Activated T-cell treated with anti-CD3 and anti-CD28 coated beads, Interleukin-2, amount 50 U/mL, for 72 hours (primary cell): ENCODE measurements at places on chromosomes 6 and 20. TPM values are rescaled to one million over a fixed set of nuclear protein-coding genes. Genes with fewer than 3 reads are reported as not detected.

The SIRPB2 gene
- total RNA-seq = not detected

The LAMP5 gene
- total RNA-seq = not detected

The ZFP64 gene
- 11.6 TPM for total RNA-seq

The BAG2 gene
- 5.8 TPM for total RNA-seq

- H3K27me3 ChIP-seq = no peaks in the 10 kb centered on the region
- DNase-seq = no peak
Observed at GRCh38 chr6:69027861-69028260, 392.8 kb downstream of the ADGRB3 start.

- peak overlapping the region; percentile 10 for H3K27ac ChIP-seq
- peaks cover 50% of the 10 kb centered on the region for H3K36me3 ChIP-seq
- no peak for DNase-seq
Observed at GRCh38 chr6:157911786-157912185, 69.9 kb upstream of the SYNJ2 start.

DNA sequence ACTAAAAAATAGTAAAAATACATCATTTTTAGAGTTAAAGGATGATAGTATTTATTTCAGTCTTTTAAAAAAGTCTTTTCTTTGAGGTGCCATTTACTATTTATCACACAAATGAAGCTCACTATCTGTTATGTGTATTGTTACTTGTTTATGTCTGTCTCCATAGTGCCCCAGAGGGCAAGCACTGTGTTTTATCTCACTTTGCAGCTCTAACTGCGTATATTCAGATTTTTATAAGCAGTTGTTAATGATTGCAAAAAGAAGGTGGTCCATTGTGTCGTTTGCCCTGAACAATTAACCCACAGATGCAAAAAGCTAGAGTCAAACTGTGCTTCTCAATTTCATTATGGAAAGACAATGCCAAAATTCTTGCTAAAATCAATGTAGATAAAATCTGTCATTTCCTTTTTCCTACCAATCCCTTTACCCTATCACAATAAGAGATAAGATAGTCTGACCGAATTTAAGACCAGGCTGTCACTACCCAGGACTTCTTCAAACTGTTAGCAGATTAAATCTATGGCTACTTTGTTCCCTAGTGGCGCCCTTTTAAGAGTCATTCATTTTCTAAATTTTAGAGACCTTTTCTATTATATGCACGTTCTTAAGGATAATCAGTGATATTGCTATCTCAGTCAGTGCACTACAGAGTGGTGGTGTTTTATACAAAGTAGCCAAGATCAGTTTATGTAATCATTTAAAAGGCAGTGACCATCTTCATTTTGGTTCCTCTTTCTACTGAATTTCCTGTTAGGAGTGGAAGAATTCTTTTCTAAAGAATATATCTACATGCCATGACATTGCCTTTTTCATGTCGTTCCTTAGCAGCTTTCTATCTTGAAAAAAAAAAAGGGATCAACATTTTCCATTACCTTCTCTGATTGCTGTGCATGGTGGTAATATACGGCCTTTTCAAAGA is 133.1 kb upstream of the PRDM1 start:
- H3K4me1 ChIP-seq = peaks cover 8% of the 10 kb centered on the region
- no peak for DNase-seq
- no peaks in the 10 kb centered on the region for H3K36me3 ChIP-seq
- peaks cover 10% of the 10 kb centered on the region for H3K27me3 ChIP-seq
- H3K4me3 ChIP-seq = no peak overlapping the region

DNA sequence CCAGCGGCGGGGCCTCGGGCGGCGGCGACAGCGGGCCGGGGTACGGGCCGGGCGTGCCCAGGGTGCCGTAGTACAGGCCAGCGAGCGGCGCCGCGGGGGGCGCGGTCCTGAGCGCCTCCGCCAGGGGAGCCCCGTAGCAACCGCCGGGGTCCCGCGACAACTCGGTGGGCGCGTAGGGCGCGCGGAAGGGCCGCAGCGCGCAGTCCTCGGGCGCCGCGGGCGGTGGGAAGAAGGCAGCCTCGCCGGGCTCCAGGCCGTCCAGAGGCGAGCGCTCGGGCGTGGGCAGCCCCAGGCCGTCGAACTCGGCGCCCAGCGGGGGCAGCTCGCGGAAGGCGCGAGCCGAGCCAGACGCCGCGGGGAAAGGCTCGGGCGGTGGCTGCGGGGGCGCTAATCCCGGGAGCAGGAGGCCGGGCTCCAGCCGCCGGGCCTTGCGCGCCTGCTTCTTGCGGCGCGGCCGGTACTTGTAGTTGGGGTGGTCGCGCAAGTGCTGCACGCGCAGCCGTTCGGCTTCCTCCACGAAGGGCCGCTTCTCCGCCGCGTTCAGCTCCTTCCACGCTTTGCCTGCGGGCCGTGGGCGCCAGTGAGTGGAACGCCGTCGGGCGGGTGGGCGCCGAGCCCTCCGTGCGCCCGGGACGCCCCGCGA is 916 bp downstream of the SOX18 start:
- H3K27me3 ChIP-seq = peaks cover 33% of the 10 kb centered on the region
- H3K36me3 ChIP-seq = no peaks in the 10 kb centered on the region
- H3K4me3 ChIP-seq = no peak overlapping the region
- peaks cover 4% of the 10 kb centered on the region for H3K4me1 ChIP-seq
- H3K27ac ChIP-seq = no peak overlapping the region

DNA sequence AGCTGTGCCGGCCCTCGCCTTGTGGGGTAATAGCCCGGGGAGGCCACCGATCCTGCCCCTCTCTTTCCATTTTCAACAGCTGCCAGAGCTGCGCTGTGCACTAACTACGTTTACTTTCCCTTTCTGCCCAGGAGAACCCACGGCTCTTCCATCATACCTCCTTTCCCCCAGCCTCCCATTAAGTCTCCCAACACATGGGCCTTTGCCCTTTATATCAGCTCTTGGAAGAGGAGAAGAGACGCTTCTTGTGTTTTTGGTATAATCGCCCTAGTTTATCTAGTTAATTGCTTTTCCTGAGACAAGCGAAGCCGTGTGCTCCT is 637 bp downstream of the UBR2 start:
- no peaks in the 10 kb centered on the region for H3K27me3 ChIP-seq
- H3K36me3 ChIP-seq = peaks cover 10% of the 10 kb centered on the region
- H3K27ac ChIP-seq = peak overlapping the region; percentile 53
- H3K4me1 ChIP-seq = peaks cover 47% of the 10 kb centered on the region
- DNase-seq = no peak

DNA sequence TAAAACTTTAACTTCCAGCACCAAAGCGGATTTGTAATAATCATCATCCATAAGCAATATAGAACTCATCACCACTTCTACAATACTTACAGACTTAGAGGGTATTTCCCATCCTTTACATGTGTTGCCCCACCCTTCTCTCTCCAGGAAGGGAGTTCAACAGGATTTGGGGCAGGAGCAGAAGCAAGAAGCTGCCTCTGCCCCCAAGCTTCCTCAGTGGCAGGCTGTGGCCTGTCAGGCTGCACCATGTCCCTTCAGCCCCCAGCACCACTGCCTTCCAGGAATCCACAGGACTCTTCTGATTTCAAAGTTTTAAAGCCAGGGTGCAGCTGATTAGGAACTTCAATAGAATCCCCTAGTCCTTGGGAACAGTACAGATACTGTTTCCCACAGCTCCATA is 36.7 kb upstream of the MCM9 start:
- peaks cover 3% of the 10 kb centered on the region for H3K36me3 ChIP-seq
- DNase-seq = no peak
- no peaks in the 10 kb centered on the region for H3K4me1 ChIP-seq
- H3K27ac ChIP-seq = no peak overlapping the region
- no peak overlapping the region for H3K4me3 ChIP-seq

GRCh38 chr20:22449188-22449973 is 135.0 kb downstream of the FOXA2 start:
- H3K4me3 ChIP-seq = no peak overlapping the region
- DNase-seq = no peak
- H3K36me3 ChIP-seq = no peaks in the 10 kb centered on the region
- no peaks in the 10 kb centered on the region for H3K27me3 ChIP-seq
- H3K27ac ChIP-seq = no peak overlapping the region

GRCh38 chr6:30656513-30656912 is 9.6 kb downstream of the C6orf136 start:
- H3K4me1 ChIP-seq = no peaks in the 10 kb centered on the region
- H3K27me3 ChIP-seq = no peaks in the 10 kb centered on the region
- no peak for DNase-seq
- no peak overlapping the region for H3K4me3 ChIP-seq
- no peak overlapping the region for H3K27ac ChIP-seq

DNA sequence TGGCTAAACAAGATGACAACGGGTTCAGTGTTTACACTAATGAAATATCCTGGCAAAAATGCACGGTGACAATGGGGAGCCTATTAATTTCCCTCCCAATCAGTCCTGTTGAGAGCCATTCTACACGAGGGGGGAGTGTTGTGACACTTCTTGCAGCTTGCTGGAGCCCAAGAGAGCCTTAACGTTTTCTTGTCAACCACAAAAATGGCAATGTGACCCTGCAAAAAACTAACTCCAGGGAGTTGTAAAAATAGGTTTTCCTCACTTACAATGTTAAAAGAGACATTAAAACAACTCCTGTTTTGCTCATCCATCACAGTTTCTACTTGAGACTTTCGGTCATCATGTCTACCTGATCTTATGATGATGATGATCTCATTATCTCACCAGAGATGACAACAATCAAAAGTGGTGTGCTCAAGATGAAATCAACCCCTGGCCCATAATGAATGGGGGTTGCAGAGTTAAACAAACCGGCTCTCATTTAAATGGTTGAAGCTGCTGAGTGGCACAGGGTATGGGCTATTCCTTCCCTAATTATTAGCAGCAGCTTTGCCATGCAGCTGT is 57.9 kb downstream of the GJA10 start:
- H3K4me3 ChIP-seq = peak overlapping the region; percentile 64
- H3K4me1 ChIP-seq = peaks cover 85% of the 10 kb centered on the region
- peak overlapping the region; percentile 66 for H3K27ac ChIP-seq
- peaks cover 18% of the 10 kb centered on the region for H3K36me3 ChIP-seq
- DNase-seq = peak; percentile 50
